ENCODE measurements at places on chromosomes 2 and 18.

GRCh38 chr2:122531290-122532071 lies 776.0 kb downstream of the TSN start:
- DNase-seq, result no peak

GRCh38 chr18:30819619-30820018 lies 222.9 kb downstream of the DSC3 start:
- DNase-seq, result no peak

- no peak for DNase-seq
Measured at GRCh38 chr18:14104906-14105748, 27.1 kb downstream of the ZNF519 start.

DNA sequence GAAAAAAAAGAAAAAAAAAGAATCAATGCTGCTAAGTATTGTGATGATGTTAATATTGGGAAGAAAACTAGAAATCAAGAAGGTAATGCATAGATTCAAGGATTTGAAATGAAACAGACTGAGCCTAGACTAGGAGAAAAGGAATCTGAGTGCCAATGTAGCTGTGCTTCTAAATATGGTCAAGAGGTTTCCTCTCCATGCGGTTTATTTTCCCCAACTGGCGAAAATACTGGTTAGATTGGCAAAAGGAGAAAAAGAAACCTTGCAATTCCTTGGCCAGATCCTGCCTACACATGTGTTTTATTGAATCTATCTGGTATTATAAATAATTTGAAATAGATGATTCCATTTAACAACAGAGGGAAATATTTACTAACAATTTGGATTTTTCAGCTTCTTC lies 5.7 kb downstream of the SCN3A start:
- DNase-seq, result no peak

- DNase-seq, result no peak
Measured at GRCh38 chr18:41456831-41457230, 498.2 kb upstream of the PIK3C3 start.

GRCh38 chr2:74024216-74024615 lies 39.5 kb downstream of the TET3 start:
- DNase-seq, result no peak

GRCh38 chr2:96530474-96531357 lies 5.8 kb upstream of the ARID5A start:
- DNase-seq, result no peak

DNA sequence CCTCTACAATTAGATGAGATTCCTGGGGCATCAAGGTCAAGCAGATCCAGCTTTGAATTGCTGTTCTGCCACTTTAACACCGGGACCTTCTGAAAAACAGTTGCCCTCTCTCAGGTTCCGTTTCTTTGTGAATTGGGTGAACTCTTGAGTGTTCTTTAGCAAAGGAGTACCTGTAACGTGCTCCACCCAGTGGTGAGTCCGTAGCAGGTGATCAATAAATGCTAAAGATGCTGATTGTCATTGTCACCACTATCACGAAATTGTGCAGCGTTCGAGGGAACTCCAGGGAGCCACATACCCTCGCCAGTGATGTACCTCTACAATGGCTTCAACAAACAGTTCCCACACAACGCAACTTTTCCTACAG lies 81.9 kb downstream of the TCF7L1 start:
- DNase-seq, result no peak

DNA sequence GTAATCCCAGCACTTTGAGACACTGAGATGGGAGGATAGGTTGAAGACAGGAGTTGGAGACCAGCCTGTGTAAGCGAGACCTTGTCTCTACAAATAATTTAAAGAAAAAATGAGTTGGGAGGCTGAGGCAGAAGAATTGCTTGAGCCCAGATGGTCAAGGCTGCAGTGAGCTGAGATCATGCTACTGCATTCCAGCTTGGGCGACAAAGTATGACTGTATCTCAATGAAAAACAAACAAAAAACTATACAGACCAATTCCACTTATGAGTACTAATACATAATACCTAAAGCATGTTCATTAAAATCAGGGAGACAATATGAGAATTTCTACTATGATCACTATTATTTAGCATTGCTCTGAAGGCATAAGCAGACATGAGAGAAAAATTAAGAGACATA lies 12.6 kb downstream of the RNF149 start:
- no peak for DNase-seq

DNA sequence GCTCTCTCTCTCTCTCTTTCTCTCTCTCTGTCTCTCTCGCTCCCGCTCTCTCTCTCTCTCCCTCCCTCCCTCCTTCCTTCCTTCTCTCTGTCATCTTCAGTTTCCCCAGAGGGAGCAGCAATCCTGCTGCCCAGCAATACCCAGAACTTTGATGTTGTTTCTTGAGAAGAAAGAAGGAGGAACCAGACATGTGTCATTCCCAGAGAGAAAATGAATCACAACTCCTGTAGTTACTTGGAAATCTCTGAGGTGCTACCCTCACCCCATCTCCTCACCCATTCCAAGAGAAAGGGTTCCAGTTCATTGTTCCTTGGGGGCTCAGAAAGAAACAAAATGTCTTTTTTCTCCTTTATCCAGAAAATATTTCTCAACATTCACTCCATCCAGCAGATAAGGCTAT lies 449.1 kb downstream of the TNS1 start:
- DNase-seq, result no peak

DNA sequence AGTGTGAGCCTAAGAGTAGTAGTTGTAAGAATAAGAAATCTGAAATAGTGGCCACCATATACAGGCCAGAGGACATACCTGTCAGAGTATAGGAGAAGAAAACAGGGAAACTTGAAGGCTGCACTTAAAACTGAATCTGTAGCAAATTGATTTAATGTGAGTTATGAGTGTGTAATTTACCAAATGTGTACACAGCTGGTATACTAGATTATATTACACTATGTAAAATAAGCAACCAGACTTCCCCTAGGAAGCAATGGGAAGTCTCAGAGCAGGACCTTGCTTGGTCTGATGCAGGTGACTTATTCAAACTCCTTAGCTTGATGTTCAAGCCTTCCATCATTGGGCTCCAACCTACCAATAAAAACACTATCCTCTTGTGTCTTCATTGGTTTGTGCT lies 17.3 kb upstream of the EPC2 start:
- no peak for DNase-seq

DNA sequence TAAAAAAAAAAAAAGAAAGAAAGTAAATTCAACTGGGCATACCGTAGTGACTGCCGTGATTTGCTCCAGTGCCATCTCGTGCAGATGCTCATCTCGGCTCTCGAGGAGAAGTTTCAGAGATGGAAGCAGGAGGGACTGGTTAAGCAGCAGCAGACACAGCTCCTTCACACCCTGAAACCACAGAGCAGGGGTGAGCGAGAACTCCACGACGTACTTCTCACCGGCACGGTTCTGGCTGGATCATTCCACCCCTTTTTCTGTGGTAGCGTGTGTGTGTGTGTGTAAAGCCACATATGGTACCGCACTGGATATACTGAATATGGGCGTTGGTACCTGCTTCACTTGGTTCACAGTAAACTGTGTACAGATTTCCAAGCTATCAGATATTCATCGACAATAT lies 382.2 kb downstream of the NBAS start:
- no peak for DNase-seq

DNA sequence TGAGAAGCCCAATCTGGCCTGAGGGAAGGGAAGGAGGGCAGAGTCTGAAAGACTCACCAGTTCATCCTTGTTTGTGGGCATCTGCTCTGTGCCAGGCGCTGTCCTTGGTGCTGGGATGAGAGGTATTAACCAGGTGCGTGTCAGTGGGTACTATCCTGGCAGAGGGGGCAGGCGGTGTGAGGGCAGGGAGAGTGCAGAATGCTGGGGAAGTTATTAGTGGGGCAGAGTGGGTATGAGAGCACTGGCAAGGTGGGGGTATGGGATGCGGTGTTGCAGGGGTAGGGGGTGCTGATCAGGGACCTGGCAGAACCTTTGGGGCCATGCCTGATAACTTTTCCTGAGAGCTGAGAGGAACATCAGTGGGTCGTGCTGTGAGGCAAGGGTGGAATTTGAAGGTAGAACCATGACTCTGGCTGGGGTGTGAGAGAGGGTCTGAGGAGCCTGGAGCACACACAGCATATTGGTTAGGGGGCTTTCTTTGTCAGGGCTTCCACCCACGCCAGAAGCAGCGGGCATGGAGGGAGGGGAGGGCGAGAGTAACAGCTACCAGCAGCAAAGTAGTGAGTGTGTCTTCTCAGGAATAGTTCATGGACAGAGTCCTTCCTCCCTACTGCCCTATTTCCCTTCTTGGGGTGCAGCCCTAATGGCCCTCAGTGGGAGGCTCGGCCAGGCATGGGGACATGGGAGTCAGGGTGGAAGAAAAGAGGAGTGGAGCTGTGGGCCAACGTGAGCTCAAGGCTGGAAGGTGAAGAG lies 290.7 kb downstream of the CYP26B1 start:
- no peak for DNase-seq

DNA sequence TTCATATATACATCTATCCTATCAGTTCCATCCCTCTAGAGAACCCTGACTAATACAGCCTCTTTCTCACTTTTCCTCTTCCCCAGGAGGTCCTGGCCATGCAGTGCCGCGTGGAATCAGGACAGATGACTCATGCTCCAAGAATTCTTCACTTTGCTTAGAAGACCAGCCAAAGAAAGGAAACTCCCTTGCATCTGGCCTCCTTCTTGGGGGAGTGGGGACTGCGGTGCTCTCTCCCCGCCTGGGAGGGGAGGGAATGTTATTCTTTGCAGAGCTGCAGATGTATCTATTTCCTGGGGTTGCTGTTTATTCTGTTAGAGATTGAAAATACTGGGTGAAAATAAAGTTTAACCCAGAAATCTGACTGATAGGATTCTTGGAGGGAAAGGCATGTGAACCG lies 111.5 kb upstream of the SH3BP4 start:
- peak; percentile 40 for DNase-seq

GRCh38 chr2:12048550-12048949 lies 302.1 kb downstream of the LPIN1 start:
- DNase-seq, result no peak

Data from pons (tissue), 1 donor.